ENCODE measurements at places on chromosomes 11 and 22.

GRCh38 chr22:42961810-42962209 lies 53.1 kb downstream of the PACSIN2 start:
- peak; percentile 45 for DNase-seq

DNA sequence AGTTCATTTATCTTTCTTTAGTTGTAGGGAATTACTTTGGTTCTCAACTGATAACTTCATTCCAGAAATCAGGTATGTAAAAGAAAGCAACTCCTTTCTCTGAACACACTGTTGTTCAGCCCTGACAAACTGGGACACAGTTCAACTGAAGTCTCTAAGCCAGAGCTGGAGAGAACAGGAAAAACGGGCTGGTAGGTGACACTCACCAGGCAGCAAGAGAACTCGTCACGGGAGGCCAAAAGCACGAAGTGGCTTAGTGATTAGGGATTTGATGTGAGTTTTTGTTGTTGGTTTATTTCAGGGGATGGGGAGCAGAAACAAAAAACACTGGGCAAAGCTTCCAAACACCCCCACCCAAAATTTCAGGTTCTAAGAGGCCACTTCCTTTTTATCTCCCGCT lies 54.1 kb downstream of the MYH9 start:
- no peak for DNase-seq

DNA sequence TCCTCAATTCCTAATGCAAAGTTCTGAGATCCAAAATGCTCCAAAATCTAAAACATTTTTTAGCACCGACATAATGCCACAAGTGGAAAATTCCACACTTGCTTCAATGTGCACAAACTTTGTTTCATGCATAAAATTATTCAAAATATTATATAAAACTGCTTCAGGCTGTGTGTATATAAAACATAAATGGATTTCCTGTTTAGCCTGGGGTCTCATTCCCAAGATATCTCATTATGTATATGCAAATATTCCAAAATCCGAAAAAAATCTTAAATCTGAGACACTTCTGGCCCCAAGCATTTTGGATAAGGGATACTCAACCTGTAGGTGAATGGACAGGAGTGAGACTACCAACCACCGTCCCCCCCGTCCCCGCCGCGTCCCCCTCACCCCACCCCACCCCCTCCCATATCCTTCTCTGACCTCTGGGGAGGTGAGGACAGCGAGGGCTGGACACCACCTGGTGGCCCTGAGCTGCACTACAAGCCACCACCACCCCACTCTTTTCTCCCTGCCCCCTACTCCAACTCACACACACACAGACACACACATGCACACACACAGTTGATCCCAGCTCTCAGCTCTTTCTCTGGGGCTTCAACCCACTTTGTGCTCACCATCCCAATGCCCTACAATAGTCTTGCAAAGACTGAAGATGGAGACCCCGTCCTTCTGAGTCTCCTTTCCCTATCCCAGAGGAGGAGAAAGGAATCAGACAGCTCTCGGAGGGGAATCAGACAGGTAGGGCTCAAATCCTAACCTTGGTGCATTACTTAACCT lies 101.0 kb downstream of the PDE2A start:
- peak; percentile 13 for DNase-seq

DNA sequence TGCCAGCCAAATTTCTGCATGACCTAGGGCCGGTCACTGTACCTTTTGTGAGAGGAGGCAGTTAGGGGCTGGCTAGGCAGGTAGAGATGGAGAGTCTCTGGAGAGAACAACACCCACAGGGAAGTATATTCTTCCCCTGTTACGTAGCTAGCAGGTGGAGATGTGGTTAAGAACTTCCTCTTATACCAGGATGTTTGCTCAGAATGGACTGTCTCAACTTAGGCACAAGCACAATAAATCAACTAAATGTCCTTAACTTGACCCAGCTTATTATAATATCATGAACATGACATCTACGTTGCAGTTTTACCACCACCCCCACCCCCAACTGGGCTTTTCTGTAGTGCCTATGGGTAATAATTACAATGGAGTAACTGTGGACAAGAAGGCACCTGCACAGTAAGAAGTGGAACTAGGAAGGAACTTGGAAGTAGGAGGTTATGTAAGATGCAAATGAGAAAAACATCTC lies 60.7 kb upstream of the MPEG1 start:
- no peak for DNase-seq

GRCh38 chr22:39267974-39268373 lies 23.2 kb upstream of the PDGFB start:
- DNase-seq: no peak

DNA sequence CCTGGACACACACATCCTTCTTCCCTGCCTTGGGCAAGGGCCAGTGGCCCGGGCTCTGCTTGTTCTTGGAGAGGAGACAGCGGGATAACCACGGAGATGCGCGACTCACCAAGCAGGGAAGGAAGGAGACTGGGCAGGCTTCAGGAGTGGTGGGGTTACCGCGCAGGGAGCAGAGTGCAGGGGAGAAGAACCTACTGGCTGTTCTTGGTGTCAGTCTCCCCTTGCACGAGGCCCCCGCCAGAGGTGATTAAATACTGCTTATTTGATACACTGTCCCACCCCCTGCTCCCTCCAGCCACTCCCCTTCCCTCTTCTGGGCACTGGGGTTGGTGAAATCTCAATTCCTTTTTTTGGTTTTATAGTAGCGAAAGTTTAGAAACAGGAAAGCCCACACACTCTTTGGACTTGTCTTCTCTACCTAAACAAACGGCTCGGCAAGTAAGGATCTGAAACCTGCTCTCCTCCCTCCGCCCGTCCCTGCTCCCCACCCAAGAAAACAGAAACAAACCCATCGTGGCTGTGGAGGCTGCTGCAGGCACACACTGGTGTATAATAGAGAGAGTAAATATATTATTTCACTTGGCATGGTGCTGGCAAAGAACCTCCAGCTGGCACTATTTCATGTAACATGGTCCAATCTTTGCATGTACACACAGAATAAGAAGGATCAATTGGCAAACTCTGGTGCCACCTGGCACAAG lies 10.8 kb downstream of the LARGE2 start:
- DNase-seq: peak; percentile 43

DNA sequence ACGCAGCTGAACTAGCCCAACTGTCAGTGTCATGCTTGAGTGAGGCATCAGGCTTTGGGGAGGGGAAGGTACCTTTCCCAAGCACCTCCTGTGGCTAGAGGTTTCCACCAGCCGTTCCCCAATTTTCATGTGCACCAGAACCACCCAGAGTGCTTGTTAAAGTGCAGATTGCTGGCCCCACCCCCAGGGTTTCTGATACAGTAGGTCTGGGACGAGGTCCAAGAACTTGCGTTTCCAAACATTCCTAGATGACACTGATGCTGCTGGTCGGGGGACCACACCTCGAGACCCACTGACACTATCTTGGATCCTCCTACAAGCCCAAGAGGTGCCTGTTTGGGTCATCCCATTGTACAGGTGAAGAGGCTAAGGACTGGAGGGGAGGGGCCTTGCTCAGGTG lies 59.8 kb downstream of the PDE2A start:
- DNase-seq: peak; percentile 8

DNA sequence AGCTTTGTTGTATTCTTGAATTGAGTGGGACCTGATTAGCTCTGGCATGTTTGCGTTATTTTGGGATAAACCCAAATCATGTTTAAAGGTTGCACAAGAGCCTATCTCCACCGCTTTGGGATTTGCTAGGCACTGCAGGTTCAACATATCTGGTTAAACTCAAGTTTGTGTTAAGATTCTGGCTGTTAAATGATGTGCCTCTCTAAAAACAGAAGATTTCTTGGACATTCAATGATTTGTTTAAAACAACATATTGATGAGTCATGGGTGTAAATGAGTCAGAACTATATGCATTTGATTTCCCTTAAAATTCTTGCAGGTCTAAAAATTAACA lies 67.4 kb downstream of the AMOTL1 start:
- peak; percentile 39 for DNase-seq

DNA sequence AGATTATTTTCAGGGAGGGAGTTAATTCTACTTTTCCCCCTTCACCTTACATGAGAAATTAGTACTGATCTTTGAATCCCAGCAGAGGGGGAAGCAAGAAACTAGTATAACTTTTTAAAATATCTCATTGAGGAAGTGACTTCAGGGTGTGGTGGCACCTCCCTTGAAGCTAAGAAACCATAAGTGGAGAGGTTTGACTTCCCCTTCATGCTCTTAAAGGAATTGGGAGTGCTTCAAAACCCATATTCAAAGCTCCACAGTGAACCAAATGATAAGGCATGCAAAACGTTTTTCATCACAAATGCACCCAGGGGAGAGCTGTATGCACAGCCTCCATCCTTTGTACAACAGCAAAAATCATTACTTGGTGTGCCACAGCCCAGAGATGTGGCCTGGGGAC lies 540 bp downstream of the MS4A14 start:
- no peak for DNase-seq

GRCh38 chr11:76621868-76622267 lies 48.7 kb downstream of the LRRC32 start:
- DNase-seq: peak; percentile 35

GRCh38 chr11:90646706-90647105 lies 423.9 kb upstream of the CHORDC1 start:
- no peak for DNase-seq

GRCh38 chr22:31748490-31748889 lies 1.4 kb downstream of the PRR14L start:
- no peak for DNase-seq

DNA sequence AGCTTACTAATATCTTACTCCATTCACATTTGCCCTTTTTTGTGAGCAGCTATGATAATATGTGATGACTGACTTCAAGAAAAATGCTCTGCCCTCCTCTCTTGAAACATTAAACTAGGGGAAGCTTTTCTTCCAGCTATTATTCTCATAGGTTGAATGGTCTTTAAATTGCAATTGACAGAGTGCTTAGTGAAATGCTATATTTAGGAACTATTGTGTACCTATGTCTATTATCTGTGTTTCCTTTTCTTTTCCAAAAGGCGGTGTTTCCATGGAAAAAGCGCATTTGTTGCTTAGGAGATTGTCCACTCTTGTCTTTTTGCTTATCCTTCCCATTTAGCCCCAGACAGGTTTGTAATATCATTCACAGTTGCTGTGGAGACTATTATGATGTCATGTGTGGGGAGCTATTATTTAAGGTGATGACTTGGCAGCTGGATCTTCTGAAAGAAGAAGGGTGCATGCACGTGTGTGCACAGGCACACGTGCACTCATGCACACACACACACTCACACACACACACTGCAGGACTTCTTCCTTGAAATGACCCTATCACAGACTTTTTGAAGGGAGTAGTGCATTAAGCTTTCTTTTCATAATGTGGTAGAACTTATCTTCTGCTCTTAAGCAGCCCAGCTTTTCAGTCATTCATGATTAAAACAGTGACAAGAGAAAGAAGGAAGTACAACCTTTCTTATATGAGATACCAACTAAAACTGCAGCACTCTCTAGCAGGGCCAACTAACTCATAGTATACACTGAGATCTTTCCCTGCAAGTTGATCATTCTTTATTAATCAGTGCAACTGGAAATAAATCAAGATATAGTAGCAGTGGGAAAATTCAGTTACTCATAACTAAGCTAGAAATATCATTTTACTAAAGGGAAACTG lies 340.8 kb upstream of the MTNR1B start:
- peak; percentile 48 for DNase-seq

DNA sequence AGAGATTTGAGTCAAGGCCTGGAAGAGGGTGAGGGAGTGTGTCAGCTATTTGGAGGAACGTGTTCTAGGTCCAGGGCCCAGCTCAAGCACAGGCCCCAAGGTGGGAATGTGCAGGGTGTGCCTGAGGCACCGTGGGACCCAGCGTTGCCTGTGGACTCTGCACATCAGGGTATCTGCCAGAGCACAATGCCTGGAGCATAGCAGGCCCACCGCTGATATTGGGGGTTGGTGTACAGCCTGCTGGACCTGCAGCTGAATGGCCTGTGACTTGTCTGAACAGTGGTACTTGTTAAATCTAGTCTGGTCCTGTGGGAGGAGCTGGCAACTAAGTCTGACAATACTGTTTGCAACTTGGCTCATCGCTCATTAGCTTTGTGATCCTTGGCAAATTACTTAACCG lies 131.7 kb downstream of the GRIK4 start:
- no peak for DNase-seq

DNA sequence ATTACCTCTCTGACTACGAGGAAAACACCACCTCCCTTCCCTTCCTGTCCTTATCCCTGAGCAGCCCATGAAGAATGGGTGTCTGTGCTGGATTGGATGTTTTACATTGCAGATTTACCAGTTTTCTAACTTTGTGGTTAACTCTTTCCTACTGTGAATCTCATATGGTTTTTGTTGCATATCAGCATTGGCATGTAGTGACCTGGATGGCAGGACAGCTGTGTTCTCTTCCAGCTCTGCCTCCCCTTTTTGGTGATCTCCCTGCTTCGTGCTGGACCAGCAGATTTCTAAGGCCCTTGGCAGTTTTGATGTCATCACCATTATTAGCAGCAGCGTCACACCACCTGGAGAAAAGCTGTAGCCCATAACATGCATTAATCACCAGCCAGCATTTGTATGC lies 26.7 kb downstream of the OR6Q1 start:
- DNase-seq: peak; percentile 14

GRCh38 chr22:22733881-22734373 lies 89.5 kb downstream of the GGTLC2 start:
- DNase-seq: no peak

DNA sequence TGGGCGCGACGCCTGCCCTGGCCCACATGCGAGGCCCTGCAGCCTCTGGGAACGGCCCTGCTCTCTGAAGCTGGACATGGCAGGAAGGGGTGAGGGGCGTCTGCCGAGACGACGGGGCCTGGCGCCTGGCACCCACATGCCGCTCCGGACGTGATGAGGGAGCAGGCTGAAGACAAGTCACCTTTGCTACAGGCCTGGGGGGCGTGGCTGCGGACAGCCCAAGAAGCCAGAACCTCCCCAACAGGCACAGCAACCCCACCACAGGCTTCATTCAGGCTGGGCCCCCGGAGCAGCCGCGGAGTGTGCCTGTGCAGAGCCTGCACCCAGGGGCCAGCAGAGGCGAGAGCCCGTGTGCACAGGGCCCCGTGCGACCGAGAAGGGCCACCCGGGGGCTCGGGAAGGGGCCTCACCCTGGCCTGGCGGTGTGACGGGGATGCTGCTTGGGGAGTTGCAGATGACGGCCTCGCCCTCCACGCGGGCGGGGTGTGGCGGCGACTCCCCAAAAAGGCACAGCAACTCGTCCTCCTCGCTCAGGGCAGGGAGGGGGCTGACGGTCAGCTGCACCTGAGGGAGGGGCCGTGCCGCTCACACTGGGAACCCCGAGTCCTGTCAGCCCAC lies 16.6 kb upstream of the MAPK11 start:
- no peak for DNase-seq
